ENCODE measurements at places on chromosomes 13 and 19. TPM values are rescaled to one million over a fixed set of nuclear protein-coding genes. Genes with fewer than 3 reads are reported as not detected.

PLK5 gene
- polyA plus RNA-seq: not detected

DNA sequence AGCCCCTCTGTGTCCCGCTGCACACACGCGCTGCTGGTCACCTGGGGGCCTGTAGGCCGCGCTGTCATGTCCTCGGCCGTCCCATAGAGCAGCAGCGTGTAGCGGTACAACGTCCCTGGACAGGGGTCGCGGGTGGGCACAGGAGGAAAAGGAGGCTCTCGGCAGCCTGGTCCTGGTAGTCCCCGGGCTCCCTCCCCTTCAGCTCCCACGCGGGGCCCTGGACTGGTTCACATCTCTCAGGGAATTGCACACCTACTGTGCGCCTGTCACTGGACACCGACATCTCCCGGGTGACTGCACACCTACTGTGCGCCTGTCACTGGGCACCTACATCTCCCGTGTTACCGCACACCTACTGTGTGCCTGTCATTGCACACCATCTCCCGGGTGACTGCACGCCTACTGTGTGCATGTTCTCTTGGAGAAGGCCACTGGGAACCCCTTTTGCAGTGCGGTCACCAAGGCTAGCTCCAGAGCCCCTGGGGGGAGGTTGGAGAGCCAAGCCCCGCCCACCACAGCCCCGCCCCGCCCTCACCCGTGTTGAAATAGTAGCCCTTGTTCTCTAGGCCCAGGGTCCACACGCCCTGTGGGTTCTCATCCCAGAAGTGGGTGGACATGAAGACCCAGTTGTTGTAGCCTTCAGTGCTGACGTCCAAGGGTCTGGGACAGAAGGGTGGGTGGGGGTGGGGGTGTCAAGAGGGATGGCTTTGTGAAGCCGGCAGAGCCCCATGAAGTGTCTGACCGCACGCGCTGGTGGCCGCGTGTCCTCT is 3.5 kb upstream of the C19orf25 start:
- no peak for DNase-seq

- no peak for DNase-seq
Measured at GRCh38 chr19:39738814-39739213, 985 bp upstream of the CLC start.

- DNase-seq: peak; percentile 63
Measured at GRCh38 chr19:51107406-51108065, 673 bp downstream of the CTU1 start.

DNA sequence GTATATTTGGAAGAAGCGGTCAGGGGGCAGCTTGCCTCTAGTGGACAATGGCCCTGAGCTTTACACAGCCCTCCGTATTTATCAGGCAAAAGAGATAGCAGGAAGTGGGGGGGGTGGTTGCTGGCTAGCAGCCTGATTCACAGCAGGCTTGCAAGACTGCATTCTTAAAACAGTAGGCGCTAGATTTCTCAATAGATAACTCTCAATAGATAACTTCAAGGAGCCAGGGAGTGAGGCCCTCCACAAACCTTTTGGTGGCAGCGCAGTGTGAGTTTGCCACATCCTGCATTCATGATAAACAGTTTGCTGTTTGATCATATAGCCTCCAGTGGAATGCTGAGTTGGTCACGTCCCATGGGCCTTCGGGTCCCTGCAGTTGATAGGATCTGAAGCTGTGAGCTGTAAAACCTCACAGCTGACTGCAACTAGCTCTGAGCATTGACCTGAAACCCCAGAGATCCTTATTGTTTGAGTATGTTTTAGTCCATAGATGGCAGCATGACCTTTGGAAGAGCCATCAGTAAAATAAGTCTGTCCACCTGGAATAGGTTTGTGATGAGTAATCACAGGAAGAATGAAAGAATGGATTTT is 12.2 kb downstream of the FPR3 start:
- DNase-seq: peak; percentile 32

- no peak for DNase-seq
Measured at GRCh38 chr13:24141333-24141910, 19.1 kb upstream of the SPATA13 start.

GRCh38 chr13:29852472-29853054 is 2.1 kb upstream of the UBL3 start:
- peak; percentile 77 for DNase-seq

DNA sequence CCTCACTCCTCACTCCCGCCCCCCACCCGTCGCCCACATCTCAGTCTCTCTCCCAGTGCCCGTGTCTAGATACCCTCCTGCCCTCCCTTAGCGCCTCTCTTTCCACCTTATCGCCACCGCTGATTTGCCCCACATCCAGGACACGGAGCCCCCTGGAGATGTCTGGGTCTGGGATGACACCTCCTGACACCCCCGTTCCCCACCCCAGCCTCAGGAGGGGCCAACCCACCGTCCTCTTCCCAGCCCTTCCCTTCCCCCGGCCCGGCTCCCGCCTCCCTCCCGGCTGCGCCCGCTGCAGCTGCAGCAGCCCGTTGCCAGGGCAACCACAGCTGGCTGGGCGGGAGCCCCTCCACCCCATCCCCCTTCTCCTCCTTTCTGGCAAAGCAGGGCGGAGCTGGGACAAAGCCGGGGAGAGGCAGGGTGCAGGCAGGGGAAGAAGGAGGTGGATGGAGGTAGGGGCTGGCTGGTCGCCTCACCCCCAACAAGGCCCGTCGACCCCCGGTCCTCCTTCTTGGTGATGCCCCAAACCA is 13.5 kb downstream of the DPF1 start:
- peak; percentile 48 for DNase-seq

Data from GM23248 (cell line).